Stimulated activated CD4-positive, alpha-beta T cell treated with anti-CD3 and anti-CD28 coated beads, Interleukin-1b, Interleukin-23, amount 100 ng/mL, for 1 hour (primary cell): ENCODE measurements at places on chromosomes 1 and 21.

- no peak for DNase-seq
Measured at GRCh38 chr1:182670032-182670749, 14.2 kb downstream of the RGS8 start.

DNA sequence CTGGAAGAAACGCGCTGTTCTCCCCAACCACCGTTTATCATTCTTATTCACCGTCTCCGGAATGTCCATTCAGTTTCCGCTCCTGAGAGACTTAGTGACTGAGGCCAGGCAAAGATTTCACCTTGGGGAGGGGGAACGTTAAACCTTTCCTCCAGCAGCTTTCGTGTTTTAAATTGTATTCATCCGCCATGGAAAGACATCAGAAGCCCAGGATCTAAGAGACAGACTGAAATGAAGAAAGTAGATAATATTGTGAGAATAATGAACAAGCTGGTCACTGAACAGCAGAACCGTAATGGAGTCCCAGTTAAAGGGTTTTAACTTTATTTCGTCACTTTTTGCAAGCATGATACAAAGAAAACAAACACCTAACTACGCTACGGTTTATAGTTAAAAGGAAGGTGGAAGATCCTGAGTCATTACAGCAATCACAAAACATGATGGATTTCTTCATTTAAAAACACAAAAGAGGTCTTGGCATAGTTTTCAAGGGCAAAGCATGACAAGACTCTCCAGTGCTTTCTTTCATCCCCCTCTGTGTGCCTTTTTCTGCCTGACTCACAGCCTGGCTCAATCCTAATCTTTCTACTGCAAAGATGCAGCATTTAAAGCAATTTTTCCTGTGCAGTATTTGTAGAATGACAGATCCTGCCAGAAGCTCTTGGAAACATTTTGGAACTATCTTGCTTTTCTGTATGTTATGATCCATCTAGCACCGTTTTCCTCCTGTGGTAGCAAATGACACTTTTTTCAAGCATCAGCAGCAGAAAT, 722 bp upstream of the SLC19A2 start:
- DNase-seq = no peak

DNA sequence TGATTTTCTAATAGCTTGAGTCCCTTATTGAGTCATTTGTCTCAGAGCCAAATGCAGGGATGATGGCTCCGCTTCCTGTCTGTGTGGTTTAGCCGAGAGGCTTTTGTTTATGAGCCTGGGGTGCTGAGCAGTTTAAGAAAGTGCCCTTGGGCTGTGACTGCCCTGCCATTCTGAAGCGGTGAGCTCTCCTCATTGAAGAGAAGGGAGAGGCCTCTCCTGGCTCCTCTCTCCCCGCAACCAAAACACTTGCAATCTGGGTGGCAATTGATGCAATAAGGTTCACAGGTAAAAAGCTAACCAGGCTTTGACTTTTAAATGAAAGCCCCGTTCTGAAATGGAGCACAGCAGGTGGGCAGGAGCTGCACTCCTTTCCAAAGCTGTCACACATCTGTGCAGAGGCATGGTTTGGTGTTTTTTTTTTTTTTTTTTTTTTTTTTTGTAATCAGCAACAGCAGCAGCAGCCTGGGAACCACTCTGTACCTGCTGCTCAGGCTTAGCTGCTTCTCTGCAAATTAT, 403.7 kb downstream of the SIPA1L2 start:
- DNase-seq = no peak

DNA sequence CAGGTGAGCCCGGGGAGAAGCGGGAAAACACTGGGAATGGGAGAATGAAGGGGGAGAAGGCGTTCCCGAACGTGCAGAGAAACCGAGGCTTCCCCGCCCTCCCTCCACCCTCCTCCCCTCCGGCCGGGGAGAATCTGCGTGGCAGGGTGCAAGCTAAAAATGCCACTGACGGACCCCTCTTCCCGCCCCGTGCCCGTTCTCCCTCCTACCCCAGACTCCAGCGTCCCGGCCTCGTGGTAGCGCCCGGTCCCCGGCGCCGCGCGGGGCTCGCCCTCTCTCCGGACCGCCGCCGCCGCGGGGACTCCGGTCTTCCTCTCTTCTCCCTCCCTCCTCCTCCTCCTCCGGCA, 81.6 kb upstream of the AK4 start:
- no peak for DNase-seq

DNA sequence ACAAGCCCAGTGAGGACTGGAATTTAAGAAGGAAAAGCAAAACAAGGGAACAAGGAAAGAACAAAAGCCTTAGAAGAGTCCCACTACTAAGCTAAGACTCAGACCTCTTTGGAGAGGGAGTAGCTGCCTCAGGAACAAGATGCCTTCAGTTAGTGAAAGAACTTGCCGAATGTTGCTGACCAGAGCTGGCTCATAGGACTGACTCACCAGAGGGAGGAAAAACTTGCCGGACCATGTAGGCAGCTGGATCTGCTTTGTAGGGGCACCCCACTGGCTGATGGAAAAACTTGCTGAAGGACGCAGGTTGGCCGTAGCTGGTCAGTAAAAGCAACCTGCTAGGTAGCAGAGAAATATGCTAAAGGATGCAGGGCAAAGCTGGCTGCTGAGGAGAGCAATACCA, 15.3 kb upstream of the ZSWIM5 start:
- no peak for DNase-seq

GRCh38 chr1:109613361-109614147, 5.9 kb downstream of the GNAT2 start:
- DNase-seq = no peak

- DNase-seq = peak; percentile 42
Measured at GRCh38 chr1:27136998-27137542, 17.9 kb downstream of the SLC9A1 start.

DNA sequence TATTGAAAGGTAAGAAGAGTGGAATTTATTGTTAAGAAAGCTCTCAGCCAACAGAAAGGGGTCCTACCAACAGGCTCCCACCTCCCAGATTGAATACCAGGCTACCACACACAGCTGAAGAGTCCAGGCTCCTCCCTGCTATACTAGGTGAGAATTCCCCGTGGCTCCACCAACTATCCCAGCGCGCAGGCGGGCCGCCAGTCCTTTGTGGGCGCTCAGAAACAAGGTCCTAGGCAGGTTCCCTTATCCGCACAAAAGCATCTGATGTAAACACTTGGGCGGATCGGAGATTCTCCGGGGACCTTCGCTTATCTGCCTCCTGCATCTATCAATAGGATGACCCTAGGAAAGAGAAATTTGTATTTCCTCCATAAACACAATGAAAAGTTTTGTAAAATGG, 423.9 kb upstream of the ADGRL4 start:
- no peak for DNase-seq

DNA sequence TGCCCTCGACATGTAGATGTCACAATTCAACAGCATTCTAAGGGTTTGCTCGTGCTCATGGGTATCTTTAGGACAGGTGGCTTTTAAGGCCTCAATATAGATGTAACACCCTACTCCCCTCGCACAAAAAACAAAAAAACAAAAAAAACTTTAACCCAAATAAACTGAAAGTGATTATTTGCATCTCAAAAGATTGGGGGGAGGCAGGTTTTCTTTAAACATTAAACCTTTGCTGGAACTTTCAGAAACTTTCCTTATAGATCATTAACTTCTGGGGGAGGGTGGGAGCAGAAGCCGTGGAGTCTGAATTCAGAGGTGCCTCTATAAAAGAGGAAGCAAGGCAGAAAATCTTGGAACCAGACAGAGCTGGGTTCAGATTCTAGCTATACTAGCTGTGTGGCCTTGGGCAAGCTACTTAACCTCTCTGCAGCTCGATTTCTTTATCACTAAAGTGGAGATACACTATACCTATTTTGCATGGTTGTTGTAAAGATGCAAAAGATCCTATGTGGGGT, 3.2 kb upstream of the KIAA1614 start:
- DNase-seq = no peak

DNA sequence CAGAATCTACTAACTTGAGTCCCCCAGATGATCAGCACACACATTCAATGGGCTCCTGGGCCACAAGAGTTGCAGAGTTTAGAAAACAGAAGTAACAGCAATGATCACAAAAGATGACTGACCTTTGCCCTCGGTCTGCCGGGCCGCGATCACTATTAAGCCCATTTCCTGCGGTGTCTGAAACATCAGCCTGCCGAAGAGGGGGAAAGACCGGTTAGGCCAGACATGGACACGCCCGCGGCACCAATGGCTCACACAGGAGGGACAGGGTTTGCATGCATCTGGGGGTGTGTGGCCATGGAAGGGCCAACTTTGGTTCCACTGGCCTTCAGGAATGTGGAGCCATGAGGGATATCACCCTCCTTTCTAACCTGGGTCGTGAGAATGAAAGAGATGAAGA, 68.2 kb downstream of the SIM2 start:
- DNase-seq = no peak

DNA sequence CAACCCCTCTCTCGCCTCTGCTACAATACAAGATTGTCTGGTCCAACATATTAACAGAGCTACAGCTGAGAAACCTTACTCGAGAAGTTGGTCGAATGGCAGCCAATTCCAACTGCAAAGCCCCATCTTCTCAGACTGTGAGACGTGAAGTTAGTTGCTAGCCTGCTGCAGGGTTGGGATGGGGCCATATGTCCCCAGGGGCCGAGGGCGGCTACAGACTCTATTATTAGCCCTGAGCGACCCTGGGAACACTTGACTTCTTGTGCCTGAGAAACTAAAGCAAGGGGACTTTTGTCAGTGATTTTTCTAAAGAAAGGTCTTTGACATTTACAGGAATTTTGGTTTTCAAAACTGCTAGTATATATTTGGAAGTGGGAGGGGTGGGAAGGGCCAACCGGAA, 13.7 kb downstream of the NCF2 start:
- DNase-seq = no peak

DNA sequence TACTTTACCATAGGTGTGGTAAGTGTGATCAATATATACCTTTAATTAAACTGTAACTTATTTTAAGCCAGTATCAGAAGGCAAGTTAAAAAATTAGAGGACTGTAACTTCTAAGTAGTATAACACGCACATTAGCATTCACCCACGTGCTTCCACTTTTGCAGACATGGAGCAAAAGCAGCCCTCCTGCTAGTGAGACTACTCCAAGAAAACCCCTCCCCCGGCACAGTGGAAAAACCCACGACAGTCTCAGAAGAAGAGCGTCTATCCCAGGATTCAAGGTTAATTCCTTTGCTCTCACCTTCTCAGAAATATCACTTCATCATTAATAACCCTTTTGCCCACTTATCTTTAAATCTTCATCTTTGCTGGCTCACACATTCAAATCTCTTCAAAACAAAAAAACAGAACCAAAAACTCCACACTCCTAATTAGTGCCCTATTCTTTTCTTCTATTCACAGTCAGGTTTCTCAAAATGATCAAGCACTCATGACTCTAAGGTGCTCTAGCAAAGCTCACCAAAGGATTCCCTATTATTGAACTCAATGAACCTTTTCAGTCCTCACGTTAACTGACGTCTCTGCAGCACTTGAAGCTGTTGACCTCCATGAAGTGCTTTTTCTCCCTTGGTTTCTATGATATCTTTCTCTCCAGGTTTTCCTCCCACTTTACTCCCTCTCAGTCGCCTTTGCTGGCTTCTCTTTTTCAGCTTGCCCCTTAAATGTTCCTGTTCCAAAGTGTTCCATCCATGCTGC, 213.5 kb downstream of the SMYD3 start:
- DNase-seq = no peak

DNA sequence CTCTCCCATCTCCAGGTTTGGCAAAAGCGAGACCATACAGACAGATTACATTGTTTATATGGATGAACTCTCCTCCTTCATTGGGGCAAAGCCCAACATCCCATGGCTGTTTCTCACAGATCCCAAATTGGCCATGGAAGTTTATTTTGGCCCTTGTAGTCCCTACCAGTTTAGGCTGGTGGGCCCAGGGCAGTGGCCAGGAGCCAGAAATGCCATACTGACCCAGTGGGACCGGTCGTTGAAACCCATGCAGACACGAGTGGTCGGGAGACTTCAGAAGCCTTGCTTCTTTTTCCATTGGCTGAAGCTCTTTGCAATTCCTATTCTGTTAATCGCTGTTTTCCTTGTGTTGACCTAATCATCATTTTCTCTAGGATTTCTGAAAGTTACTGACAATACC, 26.4 kb downstream of the FMO3 start:
- DNase-seq = no peak

- DNase-seq = no peak
Measured at GRCh38 chr1:36448530-36449056, 1.7 kb downstream of the OSCP1 start.

GRCh38 chr1:46517010-46517600, 27.5 kb downstream of the DMBX1 start:
- no peak for DNase-seq

DNA sequence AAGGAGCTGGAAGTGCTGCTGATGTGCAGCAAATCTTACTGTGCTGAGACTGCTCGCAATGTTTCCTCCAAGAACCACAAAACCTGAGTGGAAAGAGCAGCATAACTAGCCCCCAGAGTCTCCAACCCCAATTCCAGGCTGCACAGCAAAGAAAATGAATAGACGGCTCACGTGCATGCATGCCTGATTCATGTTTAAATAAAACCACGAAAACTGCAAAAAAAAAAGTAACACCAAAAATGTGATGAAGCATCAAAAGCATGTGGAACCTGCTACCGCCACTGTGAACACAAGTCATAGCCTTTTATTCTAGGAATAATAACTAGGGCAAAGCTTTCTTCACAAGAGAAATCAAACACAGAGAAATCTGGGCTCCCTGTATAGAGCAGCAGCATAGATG, 9.6 kb upstream of the TRNP1 start:
- no peak for DNase-seq

DNA sequence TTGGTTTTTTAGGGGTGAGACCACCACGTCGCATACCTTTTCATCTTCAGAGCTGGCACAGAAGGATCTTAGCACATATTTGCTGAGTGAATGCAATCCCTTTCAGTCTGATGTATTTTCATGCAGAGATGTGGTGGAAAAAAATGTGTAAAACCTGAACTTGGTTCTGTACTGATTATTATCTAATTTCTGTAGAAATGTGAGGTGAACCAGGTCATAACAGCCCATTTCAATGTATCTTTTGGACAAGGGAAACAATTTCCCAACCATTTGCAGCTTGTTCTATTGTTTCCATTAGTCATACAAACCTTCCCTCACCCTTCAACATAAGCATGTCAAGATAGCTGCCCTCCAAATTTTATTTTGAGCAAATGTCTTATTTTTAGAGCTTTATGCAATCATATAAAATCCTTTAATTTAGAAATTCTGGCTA, 46.8 kb upstream of the RUNX1 start:
- no peak for DNase-seq

GRCh38 chr1:6498576-6499111, 7.2 kb upstream of the PLEKHG5 start:
- DNase-seq = no peak

DNA sequence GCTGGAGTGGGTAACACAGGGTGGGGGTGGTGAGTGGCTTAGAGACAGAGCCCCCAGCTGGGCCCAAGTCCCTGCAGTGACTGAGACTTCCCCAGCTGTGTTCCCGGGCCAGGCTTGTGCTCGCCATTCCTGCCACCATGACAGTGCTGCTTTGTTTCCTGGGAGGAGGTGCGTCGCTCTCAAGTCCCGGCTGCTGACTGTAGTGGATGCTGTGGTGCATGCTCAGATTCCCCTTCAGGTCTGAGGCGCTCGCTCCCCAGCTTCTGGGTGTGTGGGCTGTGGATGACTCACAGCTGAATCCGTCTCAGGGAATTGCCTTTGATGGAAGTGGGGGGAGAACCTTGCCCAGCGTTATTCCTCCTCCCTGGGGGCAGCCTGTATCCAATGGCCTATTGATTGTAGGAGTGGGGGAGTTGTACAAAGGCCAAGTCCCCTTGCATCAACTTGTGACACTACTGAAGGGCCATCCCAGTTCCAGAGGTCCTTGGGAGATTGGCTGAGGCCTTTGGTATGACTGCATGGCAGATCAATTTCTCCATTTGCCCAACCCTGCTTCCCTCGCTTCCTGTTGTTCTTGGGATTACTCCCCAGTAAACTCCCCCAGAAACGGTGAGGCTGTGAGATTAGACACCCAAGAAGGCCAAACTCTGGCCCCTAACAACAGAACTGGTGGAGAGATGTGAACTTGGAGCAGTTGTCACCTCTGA, 17.8 kb upstream of the POU3F1 start:
- no peak for DNase-seq
